Right renal cortex interstitium (tissue), 3 donors: ENCODE measurements at places on chromosomes 2 and 18.

GRCh38 chr2:103423100-103423499 is 661.3 kb downstream of the TMEM182 start:
- no peak for DNase-seq

- no peak for DNase-seq
Measured at GRCh38 chr18:29071869-29072268, 894.9 kb upstream of the CDH2 start.

DNA sequence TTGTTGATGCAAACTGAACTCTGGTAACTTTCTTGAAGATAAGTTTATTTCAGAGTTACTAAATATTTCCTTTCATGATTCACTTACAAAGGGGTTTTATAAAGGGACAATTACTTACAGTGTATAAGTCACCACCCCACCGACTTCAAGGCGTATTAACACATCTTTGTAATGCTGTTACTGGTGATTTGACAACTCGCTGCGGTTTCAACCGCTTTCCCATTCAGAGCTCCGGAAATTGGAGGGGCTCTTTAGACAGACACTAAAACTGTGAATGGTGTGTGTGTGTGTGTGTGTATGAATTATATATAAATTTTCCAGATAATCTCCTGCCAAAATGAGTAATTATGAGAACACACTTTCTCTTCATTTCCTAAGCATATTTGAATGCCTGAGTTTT is 4.9 kb downstream of the TM4SF20 start:
- DNase-seq = no peak

GRCh38 chr2:116411211-116411610 is 1403.3 kb upstream of the DDX18 start:
- no peak for DNase-seq

- DNase-seq = no peak
Measured at GRCh38 chr2:16321872-16322271, 343.8 kb downstream of the CYRIA start.

DNA sequence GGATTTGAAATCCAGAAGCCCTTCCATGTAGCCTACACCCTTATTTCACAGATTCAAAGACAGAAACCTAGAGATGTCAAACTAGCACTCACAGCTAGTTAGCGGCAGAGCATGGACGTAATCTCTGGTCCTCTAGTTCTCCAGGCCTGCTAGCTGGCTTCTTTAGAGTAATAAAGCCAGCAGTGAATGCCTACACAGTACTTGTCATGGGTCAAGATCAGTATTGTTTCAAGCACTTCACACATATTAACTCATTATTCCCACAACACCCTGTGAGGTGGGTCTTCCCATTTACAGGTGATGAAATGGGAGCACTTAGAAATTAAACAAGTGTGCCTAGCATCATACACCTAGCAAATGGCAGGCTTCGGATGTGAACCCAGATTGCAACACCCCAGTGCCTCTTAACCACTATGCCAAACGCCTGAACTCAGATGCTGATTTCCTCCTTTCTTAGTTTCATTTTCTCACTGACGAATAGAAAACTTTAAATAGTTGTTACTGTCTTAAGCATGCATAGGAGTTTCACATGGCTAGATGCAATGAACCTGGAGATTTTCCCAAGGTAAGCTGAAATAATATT is 14.5 kb upstream of the ZBTB14 start:
- DNase-seq = no peak

- no peak for DNase-seq
Measured at GRCh38 chr2:80105015-80105640, 199.4 kb downstream of the LRRTM1 start.

DNA sequence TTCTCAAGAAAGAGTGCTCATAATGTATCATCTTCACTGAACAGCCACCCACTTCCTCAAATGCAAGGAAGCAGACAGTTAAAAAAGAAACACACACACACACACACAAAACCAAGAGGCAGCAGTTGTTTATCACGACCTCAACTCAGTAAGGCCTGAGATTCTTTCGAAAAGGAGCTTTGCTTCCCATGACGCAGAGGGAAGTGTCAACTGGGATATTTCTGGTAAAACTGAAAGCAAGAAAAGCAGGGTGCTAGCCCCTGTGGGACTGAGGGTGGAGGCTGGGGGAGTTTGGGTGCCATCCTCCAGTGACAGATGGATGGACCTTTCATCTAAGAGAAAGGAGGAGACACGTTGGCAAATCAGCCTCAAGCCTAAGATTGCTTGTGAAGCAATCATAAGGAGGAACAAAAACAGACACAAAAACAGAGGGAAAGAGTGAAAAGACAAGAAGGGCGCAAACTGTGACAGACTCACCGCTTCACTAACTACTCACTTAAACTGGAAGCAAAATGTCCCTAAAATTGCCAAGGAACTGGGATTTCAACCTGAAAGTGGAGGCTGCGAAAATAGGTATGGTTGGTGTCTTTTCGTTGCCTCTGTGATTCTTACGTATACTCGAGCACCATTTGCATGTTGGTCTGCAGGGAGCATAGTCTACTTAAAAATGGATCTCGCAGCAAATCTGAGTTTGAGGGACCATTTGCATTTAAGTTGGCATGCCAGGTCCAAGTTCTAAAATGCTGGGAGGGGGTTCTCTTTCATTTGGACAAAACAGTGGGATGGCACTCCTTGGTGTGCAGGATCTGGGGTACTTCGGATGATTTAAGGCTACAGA is at the start of gene ARHGAP25:
ARHGAP25 (plus strand) TSS at position 124 of the 838 bp plus-strand sequence; CDS start at position 513, 389 bp downstream.
- DNase-seq = no peak

DNA sequence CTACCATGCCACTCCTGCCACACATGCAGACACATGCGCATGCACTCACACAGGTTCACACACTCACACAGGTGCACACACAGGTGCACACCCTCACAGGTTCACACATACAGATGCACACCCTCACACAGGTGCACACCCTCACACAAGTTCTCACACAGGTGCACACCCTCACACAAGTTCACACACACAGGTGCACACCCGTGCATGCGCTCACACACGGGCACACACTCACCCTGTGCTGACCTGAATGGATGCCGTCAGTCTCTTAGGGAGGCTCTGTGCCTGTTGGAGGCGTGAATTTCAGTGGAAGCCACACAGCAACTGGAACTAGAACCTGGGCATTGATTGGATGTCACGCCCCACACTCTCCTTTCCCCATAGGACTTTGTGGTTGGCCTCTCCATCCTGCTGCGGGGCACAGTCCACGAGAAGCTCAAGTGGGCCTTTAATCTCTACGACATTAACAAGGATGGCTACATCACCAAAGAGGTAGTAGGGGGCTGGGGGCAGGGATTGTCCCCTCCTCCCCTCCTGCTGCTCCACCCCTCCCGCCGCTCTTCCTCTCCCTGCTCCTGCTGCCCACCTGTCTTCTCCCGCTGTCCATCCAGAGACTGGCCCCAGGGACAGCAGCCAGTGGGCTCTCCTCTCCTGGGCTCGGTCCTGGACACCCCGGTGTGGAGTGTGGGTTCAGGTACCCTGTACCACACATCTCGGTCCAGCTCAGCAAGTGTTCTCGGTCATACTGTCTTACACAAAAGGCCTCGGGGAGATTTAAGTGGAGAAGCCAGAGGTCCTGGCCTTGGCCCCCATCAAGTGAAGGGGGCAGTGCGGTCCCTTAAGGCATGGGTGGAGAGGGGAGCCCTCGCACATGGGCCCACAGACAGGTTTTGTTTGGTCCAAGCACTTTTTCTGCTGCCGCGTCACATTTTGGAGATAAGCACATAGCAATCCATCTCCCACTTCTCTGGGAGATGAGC is 21.0 kb upstream of the FAHD2A start:
- DNase-seq = no peak

DNA sequence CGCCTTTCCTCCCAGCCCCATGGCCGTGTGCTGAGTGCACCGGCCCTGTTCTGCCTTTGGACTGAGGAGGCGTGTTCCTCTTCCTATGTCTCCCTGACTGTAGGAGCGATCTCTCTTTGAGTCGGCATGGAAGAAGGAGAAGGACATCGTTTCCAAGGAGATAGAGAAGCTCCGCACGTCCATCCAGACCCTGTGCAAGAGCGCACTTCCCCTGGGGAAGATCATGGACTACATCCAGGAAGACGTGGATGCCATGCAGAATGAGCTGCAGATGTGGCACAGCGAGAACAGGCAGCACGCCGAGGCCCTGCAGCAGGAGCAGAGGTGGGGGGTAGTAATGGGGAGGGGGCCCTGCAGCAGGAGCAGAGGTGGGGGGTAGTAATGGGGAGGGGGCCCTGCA is 29.4 kb upstream of the ASB1 start:
- DNase-seq = no peak

DNA sequence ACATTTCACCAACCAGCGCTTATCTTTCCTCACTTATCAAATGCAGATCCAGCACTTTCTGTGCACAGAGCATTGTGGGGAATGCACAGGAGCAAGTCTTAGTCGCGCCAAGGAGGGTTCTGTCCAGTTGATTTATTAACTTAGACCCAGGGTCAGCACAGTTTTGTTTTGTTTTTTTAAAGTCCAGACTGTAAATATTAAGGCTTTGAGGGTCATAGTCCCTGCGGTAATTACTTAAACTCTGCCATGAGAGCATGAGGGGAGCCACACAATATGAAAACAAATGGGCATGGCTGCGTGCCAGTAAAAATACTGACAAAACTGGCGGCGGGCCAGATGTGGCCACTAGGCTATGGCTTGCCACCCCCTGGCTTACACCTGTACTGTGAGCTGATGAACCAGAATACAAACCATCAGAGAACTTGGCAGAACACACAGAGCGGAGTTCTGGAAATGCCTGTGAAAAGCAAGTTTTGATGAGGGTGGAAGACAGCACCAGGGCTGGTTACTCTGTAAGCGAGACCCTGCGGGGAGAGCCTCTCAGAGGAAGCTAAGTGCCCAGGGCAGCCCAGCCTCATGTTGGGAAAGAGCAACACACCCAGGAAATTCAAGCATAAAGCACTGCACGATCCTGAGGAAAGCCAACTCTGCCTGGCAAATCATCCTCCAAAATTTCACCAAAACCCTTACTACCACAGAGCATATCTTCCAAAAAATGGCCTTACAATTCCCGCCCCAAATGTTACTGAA is 43.6 kb downstream of the L3MBTL4 start:
- DNase-seq = peak; percentile 55

- DNase-seq = no peak
Measured at GRCh38 chr2:112187805-112188596, 49.8 kb downstream of the FBLN7 start.

GRCh38 chr2:200393191-200393590 is 86.7 kb downstream of the SPATS2L start:
- no peak for DNase-seq

- no peak for DNase-seq
Measured at GRCh38 chr2:11537951-11538350, 4.1 kb downstream of the GREB1 start.

- peak; percentile 36 for DNase-seq
Measured at GRCh38 chr2:101518578-101519492, 43.9 kb upstream of the RFX8 start.

DNA sequence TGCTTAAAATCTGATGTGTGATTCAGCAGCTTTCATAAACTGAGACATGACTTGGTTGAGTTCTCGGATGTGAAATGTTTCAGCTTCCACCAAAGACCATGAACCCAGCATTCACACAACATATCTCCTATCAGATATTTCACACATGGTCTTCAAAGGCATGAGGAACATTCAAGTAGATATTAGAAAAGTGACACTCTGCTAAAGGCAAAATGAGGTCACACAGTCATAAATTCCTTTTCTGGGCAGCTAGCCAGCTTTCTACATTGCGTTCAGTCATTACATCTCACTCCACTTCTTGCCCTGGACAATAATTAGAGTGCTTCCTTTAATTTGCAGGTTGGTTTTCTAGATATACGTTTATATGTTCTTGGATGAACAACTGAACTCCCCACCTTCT is 96.7 kb downstream of the GAREM1 start:
- no peak for DNase-seq

- DNase-seq = no peak
Measured at GRCh38 chr2:209526561-209526960, 102.7 kb downstream of the MAP2 start.

- DNase-seq = no peak
Measured at GRCh38 chr2:121821476-121822158, 66.2 kb downstream of the TSN start.

- no peak for DNase-seq
Measured at GRCh38 chr2:138818556-138818955, 38.4 kb upstream of the NXPH2 start.

DNA sequence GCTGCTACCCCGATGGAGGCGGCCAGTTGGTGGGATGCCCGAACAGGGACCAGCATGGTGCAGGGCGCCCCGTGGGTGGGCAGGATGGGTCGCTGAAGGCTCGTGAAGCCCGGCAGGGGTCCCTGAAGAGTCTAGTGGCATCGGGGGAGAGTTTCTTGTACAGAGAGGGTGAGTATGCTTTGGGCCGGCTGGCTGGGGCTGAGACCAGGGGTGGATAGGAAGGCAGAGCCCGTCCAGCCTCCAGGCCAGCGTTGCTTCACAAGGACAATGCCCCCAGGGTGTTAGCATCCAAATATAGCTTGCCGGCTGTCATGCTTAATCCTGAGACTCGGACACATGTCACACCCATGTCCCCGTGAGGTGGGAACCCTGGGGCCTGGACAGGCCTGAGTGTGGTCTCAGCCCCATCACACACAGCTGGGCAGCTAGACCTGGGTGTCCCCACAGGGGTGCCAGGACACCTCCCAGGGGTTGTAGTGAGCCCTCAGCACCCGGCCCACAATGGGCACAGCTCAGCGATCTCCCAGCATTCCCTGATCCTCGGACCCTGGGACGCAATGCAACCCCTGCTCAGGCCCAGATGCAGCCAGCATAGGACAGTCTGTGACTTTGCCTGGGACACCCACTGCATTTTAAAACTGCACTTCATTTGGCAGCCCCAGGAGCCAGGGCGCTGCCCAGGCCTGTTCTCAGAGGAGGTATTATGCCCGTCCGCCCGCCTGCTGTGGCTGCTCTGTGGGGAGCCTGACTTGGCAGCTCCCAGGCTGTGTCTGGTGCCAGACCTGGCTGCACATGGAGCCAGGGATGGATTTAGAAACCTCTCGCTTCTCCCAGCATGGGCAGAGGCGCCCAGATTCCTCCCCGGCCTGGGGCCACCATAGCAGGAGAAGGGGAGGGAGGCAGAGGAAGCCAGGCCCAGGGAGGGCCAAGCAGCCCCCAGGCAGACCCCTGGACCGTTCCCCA is 36.4 kb downstream of the RAMP1 start:
- no peak for DNase-seq

DNA sequence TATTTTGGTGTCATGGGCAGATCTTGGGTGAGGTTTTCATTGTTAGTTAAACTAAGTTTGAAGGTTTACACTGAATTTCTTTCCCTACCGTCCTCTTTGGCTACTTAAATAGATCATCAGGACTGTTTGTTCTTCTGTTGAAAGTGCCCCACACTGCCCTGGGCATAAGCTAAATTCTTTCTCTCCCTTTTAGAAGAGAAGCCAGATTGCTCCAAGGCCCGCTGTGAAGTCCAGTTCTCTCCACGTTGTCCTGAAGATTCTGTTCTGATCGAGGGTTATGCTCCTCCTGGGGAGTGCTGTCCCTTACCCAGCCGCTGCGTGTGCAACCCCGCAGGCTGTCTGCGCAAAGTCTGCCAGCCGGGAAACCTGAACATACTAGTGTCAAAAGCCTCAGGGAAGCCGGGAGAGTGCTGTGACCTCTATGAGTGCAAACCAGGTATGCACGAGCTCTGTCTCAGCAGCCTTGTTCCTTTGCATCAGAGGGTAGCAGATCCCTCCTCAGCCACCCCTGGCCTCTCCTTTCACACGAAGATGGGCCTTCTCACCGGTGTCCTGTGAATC is 85.6 kb downstream of the CRIM1 start:
- DNase-seq = no peak

- DNase-seq = peak; percentile 41
Measured at GRCh38 chr2:106977717-106978116, 91.8 kb upstream of the ST6GAL2 start.

GRCh38 chr2:202690321-202690900 is 55.6 kb downstream of the FAM117B start:
- DNase-seq = no peak

- no peak for DNase-seq
Measured at GRCh38 chr2:179495315-179495714, 230.7 kb upstream of the SESTD1 start.
